ENCODE measurements at places on chromosomes 11 and 22.

DNA sequence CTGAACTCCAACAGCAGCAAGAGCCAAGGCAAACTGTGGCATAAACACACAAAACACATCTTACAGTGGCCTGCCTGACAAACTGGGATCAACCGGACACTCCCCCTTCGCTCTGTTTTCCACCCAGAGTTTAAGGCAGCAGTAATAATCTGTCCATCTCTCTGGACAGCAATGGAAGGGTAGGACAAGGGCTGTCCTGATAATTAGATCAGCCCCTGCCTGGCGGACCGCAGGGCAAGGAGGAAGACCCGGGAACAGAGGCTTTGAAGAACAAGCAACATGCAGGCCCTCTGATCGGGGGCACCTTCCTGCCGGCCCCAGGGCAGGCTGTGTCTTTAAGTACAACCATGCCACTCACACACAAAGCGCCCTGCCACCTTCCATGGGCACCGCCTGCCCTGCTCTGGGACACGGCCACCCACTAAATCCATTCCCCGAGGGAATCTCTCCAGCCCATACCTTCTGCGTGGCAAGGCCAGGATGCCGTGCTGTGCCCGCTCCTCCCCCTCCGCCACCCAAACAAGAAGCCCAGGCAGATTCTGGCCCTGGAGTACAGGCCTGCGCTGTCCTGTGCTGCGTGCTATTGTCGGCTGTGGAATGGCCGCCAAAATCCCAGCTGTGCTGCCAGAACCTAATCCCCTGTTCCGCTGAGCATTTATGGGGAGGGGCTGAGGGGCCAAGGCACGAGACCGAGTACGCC is 38.8 kb downstream of the NUMA1 start:
- peak; percentile 43 for DNase-seq

DNA sequence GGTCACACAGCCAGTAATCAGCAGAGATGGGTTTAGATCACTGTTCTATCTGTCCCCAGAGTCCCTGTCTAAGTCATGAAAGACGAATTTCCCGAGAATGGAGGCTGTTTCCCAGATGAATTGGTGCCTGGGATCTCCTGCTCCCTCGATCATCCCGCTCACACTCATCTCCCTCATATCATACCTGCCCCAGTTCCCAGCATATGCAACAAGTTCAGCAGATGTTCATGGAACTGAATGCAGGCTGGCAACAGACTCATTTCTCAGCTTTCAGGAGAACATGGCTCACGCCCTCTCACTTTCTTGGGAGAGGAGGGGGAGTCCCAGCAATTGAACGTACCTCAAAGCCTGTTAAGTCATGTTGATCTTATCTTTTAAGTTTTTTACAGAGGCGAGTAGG is 22.1 kb downstream of the CD6 start:
- DNase-seq: no peak

- DNase-seq: no peak
These were observed 49.7 kb downstream of the EXT2 start for GRCh38 chr11:44145011-44145775.

DNA sequence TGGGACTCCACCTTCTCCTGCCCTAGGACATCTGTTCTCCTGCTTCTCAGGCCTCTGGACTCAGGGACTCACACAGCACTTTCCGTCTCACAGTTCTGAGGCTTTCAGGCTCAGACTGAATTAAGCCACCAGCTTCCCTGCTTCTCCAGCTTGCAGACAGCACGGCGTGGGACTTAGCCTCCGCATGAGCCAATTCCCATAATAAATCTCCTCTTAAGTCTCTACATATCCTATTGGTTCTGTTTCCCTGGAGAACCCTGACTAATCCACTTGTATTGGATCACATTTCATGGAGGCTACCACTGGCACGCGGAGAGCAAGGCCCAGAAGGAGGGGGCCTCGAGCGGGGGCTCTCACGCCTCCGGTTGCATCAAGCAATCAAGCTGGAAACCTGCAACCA is 1313.6 kb downstream of the TBC1D22A start:
- DNase-seq: no peak

DNA sequence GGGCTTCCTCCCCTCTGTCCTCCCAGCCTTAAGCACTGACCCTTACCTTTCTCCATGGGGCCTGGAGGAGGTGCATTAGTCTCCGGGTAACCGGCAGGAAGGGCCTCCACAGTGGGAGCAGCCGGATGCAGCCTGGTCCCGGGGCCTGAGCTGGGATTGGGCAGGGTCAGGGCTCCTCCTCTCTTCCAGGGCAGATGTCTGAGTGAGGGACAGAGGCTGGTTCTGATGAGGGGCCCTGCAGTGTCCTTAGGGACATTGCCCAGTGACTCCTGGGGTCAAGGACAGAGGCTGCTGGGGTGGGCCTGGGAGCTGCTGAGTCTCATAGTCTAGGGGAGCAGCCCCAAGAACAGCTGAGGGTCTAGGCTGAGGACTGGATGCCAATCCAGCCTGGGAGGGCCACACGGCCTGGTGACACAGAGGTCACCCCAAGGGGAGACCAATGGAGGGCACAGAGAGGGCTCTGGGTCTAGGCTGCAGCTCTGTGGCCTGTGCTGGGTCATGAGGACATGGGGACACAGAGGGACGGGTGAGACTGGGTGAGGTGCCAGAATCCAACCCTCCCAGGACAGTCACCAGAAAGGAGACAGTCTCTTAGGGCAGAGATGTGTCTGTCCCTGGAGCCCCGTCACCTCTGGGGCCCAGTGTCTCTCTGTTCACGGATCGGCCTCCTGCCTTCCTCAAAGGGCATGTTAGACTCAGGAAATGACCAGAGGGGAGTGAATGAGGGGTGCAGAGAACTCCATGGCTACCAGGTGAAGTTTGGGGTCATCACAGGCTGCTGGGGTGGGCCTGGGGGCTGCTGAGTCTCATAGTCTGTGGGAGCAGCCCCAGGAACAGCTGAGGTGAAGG is 6.5 kb downstream of the IGLL5 start:
- DNase-seq: no peak

- DNase-seq: no peak
These were observed 51.2 kb downstream of the CSTF3 start for GRCh38 chr11:33110083-33110482.

- DNase-seq: no peak
These were observed 21.7 kb downstream of the PTPN5 start for GRCh38 chr11:18769802-18770456.

- peak; percentile 98 for DNase-seq
These were observed 26.9 kb downstream of the SUSD2 start for GRCh38 chr22:24208012-24208749.

DNA sequence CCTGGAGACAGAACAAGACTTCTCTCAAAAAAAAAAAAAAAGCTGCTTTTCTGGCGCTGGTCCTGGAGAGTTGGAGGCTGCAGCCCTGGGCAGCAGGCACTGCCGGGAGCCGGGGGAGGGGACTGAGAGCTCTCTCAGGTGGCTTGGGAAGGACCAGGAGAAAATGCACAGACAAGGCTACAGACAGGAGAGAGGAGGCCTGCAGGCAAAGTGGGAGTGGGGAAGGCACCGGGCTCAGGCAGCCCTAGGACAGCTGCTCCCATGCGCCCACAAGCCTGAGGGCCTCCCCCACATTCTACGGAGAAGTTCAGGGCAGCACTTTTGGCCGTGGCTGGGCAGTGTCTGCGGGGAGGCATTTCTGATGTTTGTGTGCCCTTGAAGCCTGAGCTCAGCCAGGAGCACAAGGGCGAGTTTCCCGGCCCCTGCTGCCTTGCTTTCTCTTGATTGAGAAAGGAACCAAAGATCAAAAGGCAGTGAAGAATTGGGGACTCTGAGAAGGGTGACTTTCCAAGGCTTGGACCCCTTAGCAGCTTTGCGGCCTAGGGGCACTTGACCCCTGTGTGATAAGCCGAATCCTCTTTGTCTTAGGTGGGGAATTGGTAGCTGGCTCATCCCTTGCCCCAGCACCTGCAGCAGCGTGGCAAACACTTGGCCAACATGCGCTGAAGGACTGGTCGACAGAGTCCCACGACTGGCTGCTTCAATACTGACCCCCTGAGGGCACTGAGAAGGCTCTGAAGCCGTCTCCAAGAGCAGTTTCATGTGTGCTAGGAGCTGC is 35.3 kb downstream of the PPM1F start:
- DNase-seq: no peak

DNA sequence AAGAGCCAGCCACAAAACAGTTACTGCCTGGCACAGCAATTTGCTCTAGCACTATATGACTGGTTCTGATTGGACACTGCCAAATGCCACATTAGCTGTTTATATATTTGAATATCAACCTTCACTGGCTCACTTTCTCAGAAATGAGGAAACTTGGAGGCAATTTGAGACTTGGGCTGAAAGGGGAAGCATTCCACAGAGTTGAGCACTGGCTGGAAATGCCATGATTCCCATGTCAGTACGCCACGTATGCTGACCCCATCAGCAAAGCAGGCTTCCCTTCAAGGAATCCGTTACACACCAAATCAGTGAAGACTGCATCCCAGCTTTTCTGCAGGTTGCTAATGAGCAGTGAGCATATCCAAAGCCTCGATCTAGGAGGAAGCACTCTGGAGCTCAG is 34.7 kb downstream of the GALNT18 start:
- no peak for DNase-seq

- no peak for DNase-seq
These were observed 3.3 kb downstream of the PCF11 start for GRCh38 chr11:83159902-83160865.
